Suppressor macrophage treated with lipopolysaccharide for 1 hour (primary cell): ENCODE measurements at places on chromosomes 11 and 22.

- DNase-seq, result no peak
Observed at GRCh38 chr11:91904792-91905785, 319.5 kb upstream of the FAT3 start.

GRCh38 chr11:8870411-8871170, 40.4 kb upstream of the AKIP1 start:
- DNase-seq, result peak; percentile 54

DNA sequence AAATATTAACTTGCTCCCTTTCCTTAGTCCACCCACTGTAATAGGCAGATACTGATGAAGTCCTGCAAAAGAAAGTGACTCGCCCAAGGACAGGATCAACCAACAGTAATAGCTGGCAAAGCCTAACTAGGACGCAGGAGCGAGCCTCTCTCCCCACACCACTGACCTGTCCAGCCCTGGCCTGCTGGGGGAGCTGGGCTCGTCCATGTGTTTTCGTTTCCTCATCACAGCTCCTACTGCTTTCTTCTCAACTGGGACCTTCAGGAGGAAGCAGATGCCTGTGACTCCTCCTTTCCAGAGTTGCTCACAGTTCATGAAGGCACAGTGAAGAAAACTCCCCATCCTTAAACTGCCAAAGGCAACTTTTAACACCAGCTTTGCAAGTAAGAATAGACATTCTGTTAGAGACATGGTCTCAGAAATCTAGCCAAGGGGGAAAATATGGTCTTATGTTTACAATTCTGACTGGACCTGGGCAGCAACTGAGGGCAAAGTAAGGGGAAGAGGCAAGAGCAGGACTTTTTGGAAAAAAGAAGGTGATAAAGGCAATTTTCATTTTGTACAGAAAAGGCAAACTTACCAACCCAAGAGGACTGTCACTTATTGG, 11.6 kb upstream of the GPHA2 start:
- DNase-seq, result peak; percentile 51

DNA sequence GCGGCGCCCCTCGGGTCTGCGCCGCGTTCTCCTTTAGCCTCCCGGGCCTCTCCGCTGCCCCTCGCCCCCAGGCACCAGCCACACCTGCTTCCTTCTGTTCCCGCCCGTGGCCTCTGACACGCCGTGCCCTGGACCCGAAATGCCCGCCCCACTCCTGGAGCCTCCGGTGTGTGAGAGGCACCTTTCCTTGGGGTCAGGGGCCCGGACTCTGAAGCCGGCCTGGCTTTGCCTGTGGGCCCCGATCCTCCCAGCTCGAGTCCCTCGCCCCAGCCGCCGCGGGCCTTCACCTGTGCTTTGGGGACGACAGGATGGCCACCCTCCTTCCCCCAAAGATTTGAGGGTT, 661 bp upstream of the CDPF1 start:
- no peak for DNase-seq

DNA sequence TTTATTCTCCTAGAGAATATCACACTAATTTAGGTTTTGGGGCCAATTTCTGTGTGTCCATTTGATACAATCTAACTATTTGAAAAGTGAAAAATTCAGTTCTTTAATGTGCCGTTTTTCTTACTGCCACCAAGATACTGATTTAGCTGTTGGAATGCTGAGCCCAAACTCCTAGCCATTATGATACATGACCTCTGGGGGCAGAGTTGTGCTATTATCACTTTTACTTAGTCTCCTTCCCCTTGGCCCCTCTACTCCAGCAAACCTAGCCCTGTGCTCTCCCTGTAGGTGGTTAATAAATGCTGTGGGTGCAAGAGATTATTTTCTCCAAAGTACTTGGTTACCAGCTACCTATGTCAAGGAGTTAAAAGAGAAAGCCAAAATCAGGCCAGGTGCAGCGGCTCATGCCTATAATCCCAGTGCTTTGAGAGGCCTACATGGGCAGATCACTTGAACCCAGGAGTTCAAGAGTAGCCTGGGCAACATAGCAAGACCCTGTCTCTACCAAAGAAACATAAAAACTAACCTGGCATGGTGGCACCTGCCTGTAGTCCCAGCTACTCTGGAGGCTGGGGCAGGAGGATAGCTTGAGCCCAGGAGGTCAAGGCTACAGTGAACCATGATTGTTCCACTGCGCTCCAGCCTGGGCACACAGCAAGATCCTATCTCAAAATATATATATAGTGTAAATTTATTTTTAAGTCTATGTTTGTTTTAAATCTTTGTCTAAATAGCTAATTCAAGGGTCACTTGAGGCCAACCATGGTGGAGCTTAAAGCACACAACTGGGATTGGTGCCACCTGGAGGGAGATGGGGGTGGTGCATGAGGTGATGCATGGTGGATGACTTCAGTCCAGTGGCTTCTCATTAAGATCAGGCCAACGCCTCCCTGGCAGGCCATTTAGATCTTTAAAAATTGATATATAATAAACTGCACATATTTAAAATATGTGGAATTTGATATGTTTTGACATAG, 193.2 kb upstream of the PLET1 start:
- DNase-seq, result peak; percentile 54

GRCh38 chr11:129861702-129862522, 33.5 kb downstream of the NFRKB start:
- DNase-seq, result no peak

DNA sequence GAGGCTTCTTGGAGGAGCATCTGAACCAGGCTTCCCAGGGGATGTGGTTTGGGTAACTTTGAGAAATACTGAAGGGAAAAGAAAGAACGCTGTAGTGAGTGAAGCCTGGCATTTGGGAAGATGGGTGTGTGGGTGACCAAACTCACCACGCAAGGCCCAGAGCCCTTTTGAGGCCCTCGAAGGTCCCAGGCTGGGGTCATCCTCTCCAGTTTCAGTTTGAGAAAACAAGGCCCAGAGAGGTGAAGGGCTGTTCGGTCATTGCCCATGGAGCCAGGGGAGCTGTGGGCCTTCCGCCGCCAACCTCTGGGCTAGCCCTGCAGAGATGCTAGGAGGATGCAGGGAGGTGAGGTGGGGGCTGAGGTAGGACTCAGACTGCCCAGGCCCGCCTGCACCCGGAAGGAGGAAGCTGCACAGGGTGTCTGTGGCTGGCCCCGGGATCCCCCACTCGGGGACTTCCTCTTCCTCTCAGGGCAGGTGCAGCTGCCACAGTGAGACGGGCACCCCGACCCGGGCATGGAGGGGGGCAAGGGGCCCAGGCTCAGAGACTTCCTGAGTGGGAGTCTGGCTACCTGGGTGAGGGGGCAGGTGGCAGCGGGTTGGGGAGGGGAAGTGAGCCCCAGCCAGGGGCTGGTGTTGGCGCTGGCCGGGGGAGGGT, at the start of gene CCDC88B:
TSS of gene CCDC88B (plus strand) at position 451 of the 655 bp plus-strand sequence. CDS start at position 514, 63 bp downstream.
- peak; percentile 76 for DNase-seq

DNA sequence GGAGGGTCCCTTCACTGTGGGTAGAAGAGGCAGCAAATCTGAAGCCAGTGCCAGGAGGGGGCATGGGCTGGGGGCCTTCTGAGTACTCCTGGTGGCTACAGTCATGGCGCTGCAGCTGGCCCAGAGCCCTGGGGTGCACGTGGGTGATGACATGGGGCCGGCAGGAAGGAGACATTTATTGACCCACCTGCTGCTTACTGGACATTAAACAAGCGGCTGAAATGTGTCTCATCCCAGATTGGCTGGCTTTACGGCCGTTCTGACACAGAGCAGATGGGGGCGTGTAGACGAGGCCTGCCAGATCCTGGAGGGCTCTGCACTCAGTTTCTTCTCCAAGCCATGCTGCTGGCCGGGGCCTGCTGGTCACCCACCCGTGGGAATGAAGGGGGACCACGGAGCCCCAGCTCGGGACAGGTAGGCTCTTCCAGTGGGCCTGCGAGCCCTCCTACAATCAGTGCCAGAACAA, 906.9 kb downstream of the BRD1 start:
- no peak for DNase-seq

DNA sequence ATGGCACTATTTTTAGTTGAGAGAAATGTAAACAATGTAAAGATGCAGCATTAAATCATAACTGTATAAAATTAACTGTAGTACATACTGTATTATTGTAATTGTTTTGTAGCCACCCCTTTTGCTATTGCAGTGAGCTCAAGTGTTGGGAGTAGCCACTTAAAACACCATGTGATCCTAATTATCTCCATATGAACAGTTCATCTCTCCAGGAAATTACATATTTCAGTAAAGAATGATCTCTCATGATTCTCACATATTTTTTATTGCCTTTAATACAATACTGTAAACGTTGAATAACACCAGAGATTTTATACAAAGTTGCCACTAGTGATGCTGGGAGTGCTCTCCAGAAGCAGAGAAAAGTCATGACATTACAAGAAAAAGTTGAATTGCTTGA, 1768.6 kb downstream of the LRRC4C start:
- no peak for DNase-seq

- DNase-seq, result no peak
Observed at GRCh38 chr11:64757549-64758329, 2.0 kb downstream of the PYGM start.

- DNase-seq, result peak; percentile 26
Observed at GRCh38 chr22:41469218-41469851, 418 bp downstream of the ACO2 start.

GRCh38 chr11:26762089-26762488, 40.2 kb upstream of the SLC5A12 start:
- no peak for DNase-seq

GRCh38 chr11:59174664-59175033, 2.7 kb downstream of the DTX4 start:
- no peak for DNase-seq

DNA sequence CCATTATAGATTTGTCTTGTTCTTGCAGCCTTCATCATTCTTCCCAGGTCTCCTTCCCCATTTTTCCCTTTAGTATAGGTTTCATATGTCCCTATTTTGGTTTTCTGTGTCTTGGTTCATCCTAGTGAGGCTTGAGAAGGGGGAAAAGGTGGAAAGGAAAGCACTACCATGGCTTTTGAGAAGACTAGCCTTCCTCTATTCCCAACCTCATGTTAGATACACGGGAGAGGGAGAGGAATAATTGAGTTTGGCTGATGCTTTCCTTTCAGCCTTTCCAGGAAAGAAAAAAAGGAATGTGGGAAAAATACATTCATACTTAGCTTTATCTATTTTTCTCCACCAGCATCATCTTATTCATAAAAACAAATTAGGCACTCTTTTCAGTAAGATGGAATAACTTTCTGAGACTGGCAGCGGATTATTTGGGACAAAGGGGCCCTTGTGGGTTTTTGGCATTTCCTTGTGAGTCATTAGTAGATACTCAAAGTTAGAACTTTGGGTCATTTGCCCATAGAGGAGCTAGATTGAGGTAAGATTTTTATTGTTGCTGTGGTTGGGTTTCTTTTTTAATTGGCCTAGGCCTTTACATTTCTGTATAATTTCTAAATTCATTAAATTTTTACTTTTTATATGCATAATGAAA, 23.8 kb downstream of the CAPRIN1 start:
- no peak for DNase-seq

GRCh38 chr11:31326470-31327148, 42.9 kb downstream of the DCDC1 start:
- no peak for DNase-seq

DNA sequence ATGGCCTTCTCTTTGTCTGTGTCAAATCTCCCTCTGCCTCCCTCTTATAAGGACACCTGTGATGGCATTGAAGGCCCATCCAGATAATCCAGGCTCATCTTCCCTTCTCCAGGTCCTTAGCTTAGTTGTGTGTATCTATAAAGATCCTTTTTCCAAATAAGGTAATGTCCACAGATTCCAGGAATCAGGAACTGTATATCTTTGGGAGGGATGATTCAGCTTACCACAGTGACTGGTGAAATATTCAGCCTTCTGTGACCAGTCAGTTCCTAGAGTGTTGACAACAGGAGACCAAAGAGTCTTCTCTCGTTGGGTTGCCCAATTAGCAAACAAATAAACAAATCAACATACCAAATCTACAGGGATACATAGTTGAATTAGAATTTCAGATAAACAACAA, 175.8 kb downstream of the MPPED1 start:
- DNase-seq, result no peak
